ENCODE measurements at places on chromosomes 6 and 20.
A peak's percentile ranks its signal among the peaks of the same experiment; 100 is the strongest.

GRCh38 chr20:38227420-38228360, 32.8 kb downstream of the KIAA1755 start:
- no peak for DNase-seq

DNA sequence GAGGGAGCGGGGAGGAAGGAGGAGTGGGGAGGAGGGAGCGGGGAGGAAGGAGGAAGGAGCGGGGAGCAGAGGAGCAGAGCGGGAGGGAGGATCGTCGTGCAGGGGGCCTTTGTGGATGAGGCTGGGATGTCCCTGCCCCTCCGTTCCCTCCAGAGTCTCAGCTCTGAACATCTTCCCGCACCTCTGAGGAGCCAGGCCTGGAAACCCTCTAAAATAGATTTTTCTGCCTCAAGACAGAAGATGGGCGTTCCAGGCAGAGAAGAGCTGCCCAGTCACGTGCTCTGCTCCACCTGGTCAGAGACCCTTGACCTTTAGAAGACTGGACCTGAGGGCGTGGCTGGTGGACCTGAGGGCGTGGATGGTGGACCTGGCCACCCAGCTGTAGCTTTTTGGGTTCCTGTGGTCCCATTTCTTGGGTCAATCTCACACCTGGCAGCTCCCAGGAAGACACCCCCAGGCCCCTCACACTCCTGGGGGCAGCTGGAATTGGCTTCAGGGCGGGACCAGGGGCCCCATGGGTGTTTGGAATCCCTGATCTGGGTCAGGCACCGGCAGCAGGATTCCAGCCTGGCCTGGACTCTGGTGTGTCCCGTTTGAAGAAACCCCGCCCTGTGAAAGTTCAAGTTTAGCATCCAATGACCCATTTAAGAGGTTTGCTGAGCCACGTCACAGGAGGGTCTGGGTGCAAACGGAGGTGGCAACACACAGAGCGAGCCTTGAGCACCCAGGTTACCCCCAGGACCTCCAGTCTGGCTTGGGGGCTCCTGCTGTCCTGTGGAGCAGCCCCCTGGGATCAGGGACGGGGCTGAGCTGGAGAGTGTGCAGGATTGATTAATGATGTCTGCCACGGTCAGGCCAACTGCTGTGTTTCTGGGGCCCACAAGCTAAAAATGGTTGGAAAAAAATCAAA, 96.9 kb upstream of the BHLHE23 start:
- peak; percentile 11 for DNase-seq

GRCh38 chr6:1376653-1377052, 12.7 kb upstream of the FOXF2 start:
- DNase-seq = no peak

DNA sequence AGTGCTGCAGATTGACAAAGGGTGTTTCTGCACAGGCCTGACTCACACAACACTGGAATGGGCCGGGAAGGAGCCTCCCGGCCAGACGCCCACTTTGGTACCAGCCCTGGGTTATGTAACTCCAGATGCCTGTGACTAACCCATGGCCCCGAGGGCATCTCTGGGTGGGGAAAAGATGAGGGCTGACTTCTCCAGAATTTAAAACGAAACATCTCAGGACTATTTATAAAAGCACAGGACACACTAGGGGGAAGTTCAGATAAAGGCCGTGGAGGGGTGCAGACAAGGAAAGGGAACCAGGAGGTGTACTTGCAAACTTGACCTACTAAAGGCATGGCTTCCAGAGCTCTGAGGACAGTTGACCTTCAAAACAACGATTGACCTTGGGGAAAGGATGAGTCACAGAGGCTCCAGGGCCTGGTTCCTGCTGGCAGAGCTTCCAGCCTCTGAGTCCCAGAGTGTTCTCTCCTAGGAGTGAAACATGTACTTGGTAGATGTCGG, 196.9 kb downstream of the NFATC2 start:
- peak; percentile 66 for DNase-seq

DNA sequence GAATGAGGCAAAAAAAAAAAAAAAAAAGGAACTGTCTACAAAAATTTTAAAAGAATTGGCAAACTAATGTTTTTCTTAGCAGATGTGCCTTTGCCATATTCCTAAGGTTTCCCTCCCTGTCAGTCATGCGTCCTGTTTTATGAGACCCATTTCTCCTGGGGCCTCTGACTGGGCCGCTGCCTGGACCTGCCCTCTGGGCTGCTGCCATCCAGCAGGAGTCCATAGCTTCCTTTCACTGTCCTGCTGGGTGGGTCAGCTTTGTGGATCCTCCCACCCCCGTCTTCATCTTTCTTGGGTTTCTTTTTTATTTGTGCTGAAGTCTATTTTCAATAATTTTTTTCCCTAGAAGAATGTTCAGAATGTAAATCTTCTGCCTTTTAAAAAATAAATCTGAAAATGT, 110.8 kb upstream of the SCP2D1 start:
- DNase-seq = peak; percentile 8

DNA sequence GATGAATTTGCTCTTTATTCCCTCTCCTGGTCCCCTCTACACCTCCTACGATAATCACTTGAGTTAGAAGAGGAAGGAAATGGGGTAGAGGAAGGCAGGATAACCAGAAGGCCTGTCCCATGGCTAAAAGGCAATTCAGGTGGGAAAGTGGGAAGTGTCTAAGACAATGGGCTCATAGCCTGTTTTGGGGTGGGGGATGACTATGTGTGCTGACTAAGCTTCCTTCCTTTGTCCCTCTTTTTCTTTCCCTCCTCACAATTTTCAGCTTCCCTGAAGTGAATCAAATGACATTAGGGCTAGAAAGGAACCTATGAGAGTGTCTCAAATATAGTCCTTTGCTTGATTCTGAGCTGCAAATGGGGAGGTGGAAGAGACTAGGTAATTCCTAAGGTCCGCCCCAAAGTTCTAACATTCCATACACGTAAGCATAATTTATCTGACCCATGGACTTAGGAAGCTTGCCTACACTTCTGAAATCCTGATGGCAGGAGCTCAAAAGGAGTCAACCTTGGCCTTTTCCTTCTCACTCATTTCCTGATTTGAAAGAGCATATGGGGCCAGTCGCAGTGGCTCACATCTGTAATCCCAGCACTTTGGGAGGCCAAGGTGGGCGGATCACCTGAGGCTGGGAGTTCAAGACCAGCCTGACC, 24.3 kb downstream of the EDEM2 start:
- no peak for DNase-seq

GRCh38 chr20:2907519-2907918, 34.2 kb downstream of the PTPRA start:
- no peak for DNase-seq

DNA sequence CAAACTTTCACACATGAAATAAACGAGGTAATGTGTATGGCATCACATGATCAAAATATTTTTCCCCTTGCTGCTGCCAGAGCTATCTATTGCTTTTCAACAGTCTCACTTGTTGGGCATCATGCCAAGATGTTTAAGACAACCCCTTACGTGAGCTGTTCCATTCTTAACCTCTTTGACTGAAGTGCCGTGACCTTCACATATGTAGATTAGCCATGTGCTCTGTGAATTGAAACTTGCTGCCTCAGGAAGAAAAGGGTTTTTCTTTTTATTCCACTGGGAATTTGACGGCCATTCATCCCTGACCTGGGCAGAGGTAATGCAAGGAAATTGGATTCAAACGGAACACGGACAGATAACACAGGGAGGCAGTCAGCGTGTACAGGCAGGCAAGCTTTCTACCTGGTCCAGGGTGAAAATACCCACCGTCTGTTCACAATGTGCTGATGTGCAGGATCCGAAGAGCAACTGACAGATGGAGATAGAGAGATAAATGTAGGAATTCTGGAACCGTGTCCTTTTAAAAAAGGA, 14.2 kb downstream of the ARID1B start:
- DNase-seq = peak; percentile 73

DNA sequence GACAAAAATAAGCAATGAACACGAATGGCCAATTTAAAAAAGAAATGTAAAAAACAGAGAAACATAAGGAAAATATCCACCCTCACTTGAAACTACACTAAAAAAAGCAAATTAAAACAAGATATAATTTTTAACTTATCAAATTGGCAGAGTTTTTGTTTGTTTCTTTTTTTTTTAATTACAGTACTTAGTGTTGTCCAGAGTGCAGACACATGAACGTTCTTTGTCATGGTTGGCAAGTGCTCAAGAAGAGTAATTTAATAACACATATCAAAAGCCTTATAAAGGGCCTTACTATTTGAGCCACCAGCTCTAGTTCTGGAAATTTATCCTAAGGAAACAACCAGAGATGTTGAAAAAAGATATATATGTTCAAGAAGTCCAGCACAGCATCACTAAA, 142.3 kb downstream of the ATXN1 start:
- DNase-seq = no peak

- no peak for DNase-seq
These were observed 14.6 kb downstream of the EDN3 start for GRCh38 chr20:59314997-59315396.

- DNase-seq = peak; percentile 5
These were observed 1.2 kb downstream of the IFNGR1 start for GRCh38 chr6:137217801-137218472.

GRCh38 chr6:98203170-98203806, 631.1 kb upstream of the POU3F2 start:
- DNase-seq = peak; percentile 8

GRCh38 chr6:44000164-44000842, 126.9 kb downstream of the MRPL14 start:
- DNase-seq = peak; percentile 58

- DNase-seq = peak; percentile 81
These were observed 494.7 kb upstream of the MARCKS start for GRCh38 chr6:113362301-113363047.

DNA sequence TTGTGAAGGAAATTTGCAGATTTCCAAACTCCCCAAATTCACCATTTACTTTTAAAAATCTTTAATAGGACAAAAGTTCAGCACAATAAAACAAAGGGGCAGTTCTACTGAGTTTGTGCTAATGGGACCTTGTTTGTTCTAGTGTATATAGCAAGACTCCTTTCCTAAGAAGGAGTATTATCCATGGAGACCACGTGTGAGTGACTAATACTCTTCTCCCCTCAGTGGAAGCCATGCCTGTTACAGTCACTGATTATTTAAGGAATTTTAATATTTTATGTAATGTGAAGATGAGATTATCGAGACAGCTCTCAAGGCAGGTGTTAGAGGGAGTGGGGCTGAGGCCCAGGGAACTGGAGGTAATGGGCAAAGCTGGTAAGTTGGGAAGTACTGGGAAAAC, 16.4 kb upstream of the QKI start:
- peak; percentile 39 for DNase-seq

DNA sequence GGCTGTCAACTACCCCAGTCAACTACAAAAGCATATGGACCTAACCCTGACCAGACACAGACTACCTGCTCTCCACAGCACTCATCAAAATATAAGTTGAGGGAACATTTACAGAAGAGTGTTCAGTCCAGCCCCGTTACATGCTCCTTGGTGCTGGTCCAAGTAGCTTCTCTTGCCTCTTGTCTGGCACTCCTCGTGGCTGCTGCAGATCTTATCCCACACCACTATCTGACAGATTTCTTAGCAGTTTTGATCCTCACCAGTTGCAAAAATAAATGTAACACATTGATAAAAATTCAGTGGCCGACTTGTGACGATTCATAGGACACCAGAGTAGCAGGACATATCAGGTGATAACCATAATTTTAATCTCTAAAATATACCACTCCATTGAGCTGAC, 30.6 kb downstream of the FASTKD5 start:
- DNase-seq = no peak

- peak; percentile 19 for DNase-seq
These were observed 36.9 kb upstream of the BLCAP start for GRCh38 chr20:37564388-37565133.

GRCh38 chr6:156807795-156808194, 30.6 kb downstream of the ARID1B start:
- no peak for DNase-seq

DNA sequence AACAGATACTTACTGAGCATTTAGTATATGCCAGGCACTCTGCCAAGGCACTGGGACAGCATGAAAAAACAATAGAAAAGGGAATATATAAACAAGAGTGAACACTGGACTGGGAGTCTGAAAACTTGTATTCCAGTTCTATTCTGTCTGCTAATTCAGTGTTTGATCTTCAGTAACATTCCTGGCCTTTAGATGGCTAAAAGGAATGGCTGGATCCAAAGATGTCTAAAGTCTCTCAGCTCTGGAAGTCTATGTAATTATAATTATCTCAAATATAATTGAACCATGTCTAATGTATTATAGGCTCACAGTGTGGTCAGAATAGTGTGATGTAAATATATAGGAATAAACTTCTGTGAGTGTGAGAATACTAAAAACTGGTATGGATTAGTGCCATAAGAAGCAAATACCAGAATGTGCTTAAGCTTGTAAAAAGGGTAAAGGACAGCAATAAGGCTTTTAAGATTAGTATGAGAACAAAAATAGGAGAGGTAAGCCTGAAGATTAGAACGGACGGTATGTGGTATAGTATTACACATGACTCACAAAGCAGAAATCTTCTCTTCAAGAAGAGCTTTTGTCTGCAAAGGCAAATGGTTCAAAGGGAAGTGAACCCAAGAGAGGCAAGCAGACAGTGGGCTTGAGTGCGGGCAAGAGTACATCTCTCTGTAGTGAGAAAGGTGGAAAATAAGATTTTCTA, 68.5 kb downstream of the TMEM200A start:
- peak; percentile 49 for DNase-seq

DNA sequence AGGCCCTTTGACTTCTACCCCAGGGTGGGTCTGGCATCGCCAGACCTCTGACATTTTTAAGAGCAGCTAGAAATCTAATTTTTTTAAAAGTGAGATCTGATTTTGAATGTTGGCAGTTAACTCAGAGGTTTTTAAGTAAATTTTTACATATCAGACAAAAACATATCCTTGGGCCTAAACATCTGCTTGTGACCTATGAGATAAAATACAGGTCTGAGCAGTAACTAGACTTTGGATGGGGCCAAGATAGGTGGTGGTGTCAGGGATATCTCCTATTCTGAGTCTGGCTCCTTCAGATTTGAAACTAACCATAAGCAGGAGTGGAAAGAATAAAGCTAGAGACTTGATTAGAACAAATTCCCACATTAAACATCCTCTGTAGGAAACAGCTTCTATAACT, 17.6 kb downstream of the RALY start:
- DNase-seq = no peak

DNA sequence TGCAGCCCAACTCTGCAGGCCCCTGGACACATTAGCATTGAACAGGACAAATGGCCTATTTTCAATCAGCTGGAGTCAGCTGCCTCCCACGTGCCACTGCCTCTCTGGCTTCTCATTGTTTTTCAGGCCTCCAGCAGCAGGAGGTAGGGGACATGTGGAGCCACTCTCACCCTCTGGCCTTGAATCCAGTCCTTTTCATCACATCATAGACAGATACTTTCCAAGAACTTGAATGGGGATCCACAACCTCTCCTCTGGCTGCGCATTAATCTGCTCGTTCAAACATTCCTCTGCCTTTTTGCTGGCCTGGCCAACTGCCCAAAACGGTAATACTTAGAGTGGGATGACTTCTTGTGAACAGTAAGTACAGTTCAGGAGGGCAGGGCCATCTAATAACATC, 592.3 kb downstream of the PKHD1 start:
- DNase-seq = no peak

DNA sequence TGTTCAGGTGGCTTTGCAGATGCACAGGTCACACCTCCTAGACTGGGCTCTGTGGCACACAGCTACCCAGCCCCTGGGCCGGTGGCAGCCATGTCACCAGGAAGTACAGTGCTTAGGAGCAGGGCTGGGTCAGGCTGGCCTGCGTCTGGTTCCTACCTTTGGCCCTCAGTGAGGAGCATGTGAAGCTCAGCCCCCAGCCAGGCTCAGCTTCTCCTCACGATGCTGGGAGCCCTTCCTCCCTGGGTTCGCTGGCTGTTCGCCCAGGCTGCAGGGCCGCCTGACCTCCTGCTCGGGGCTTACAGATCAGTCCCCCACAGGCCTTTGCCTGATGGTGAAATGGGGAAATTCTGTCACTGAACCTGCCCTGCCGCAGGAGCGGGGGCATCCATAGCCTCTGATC, 23.1 kb downstream of the SPATA2 start:
- DNase-seq = no peak
